ENCODE measurements at places on chromosomes 5 and 9.

- no peak for DNase-seq
Observed at GRCh38 chr9:132945186-132946130, 1.0 kb upstream of the TSC1 start.

- DNase-seq, result no peak
Observed at GRCh38 chr9:76996700-76997099, 22.8 kb upstream of the FOXB2 start.

GRCh38 chr9:123562844-123563346, 206.9 kb downstream of the CRB2 start:
- DNase-seq, result peak; percentile 26

DNA sequence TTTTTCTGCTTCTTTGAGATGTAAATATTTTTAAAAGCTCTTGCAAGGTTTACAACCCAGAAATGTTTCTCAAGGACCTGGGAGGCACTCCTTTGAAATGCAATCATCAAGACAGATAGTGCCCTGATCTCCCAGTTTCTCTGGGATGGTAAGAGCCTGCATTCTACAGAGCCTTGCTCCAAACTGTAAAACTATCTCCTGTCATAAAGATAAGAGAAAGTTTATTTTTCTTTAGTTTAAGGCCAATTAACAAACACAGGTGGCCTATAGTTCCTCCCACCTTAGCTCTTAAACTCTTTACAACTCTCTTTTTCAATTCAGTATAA, 1231.1 kb upstream of the NUDT12 start:
- no peak for DNase-seq

- DNase-seq, result no peak
Observed at GRCh38 chr9:72696511-72696910, 175.1 kb downstream of the TMC1 start.

- DNase-seq, result no peak
Observed at GRCh38 chr5:16540421-16540820, 74.8 kb upstream of the ZNF622 start.

- DNase-seq, result no peak
Observed at GRCh38 chr5:126443374-126443851, 20.2 kb downstream of the GRAMD2B start.

DNA sequence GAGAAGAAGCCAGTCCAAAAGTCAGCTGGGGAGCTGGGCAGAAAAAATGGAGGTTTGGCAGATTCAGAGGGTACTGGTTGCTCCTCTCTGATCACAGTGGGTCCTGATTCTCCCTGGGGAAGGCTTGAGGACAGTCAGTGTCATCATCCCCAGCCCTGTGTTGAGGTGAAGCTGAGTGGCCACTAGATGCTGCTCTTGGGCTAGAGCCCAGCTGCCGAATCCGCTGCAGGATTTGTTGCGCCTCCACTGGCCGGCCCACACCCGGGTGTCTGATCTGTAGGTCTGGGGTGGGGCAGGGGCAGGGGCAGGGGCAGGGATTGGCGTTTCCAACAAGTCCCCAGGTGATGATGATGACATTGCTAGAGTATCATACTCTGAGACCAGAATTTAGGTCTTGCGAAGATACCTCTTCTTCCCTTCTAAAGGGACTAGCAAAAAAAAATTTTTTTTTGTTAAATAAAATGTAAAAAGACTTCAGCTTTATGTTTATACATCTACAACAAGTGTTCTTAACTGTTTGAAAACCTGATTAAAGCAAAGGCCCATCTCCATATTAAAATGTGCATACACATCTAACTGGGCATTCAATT, 106.8 kb downstream of the PDE6A start:
- DNase-seq, result no peak

GRCh38 chr9:125444166-125444565, 182.5 kb downstream of the GAPVD1 start:
- no peak for DNase-seq

GRCh38 chr5:6090079-6090654, 288.2 kb downstream of the MED10 start:
- no peak for DNase-seq

DNA sequence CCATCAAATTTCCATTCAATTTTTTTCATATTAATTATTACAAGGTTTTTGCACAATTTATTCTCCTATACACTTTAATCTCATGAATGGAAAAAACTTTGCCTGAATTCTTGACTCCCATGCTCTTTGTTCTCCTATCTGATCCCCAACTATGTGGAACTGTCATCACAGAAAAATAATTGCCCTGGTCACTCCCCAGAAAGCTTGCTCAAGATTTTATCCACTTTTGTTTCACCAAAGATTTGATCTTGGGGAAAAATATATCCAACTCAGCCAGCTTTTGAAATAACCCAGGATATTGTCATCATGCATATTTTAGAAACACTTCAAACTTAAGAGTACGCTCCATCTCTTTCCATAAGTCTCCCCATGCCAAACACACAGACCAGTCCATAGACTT, 77.7 kb upstream of the PPP2R2B start:
- DNase-seq, result no peak

GRCh38 chr5:126020770-126021169, 402.4 kb upstream of the GRAMD2B start:
- no peak for DNase-seq

DNA sequence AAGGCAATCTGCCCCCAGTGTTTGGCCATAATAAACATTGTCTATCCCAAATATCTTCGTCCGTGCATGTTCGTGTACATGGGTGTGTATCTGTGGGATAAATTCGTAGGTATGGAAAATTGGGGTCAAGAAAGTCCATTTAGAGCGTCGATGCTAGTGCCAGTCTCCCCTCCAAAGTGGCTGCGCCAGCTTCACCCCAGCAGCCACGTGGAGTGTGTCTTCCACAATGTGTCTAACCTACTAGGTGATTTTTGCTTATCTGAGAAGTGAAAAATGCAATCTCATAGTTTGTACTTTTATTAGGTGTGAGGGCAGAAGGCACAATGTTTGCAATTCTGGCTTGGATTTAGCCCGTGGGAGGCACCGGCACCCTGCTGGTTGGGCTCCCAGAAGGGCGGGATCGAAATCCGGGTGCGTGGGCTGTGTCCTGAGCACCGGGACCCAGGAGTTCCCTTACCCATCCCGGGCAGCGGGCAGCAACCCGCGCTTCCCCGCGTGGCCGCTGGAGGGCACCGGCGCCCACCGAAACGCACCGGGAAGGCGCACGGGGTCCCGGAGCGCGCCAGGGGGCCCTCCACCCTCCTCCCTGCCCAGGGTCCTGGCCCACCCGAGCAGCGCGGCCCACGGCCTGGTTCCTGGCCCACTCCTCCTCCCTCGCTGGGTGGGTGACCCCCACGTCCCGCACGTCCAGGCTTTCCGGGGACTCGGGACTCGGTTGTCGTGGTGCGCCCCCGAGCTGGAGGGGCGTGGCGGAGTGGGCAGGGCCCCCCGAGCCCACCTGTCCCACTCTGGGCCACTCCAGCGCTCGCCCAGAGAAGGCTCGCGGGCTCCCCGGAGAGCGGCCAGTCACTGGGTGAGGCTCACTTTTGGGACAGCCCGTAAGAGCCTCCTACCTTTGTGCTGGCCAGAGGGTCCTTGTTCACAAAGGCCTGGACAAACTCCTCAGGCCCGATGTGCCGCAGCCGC, 55.4 kb upstream of the RNF130 start:
- DNase-seq, result no peak

DNA sequence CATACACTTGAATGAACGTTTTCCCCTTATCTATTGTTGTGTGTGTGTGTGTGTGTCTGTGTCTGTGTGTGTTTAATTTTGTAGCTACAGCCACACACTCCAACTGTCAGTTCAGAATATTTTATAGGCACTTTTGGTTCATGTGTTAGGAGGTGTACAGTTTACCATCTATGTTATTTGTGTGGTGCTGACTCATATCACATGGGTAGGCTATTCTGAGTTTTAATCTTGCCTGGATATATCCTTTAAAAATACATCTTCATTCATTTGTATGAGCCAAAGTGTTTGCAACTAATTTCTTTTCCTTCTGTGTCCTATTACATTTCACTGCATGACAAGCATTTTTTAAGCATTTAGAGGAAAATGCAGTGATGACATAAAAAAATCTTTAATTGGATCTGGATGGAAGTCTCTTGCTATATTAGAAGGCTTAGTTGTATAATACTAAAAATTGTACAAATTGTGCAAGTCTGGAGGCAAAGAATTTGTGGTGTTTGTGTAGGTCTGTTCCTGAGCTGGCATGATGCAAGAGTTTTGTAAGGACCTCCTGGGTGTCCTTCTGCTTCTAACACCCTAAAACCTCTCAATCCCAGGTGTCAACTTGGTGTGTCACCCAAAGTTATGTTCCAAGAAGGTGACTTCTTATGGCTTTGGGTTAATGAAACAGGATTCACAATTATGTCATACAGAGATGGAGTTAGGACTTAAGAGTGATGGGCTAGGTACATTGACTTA, 52.4 kb upstream of the HMHB1 start:
- DNase-seq, result no peak

DNA sequence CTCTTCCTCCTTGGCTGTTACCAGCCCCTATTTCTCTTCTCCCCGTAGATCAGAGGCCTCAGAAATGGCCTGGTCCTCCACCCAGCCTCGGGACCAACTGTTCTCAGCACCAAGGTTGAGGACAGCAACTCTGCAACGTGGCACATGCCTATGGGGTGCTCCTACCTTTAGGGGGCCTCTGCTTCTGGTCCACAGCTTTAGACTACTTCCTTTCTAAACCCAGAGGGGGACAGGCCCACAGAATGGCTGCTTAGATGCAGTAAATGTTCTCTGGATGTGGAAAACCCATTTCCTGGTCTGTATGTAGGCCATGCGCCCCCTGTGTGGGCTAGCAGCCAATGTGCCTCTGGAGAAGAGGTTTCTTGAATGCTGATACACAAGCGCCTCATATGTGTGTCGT, 68.4 kb downstream of the NRG2 start:
- DNase-seq, result no peak

GRCh38 chr9:13665418-13666066, 386.1 kb upstream of the MPDZ start:
- DNase-seq, result no peak

GRCh38 chr5:112203229-112203628, 215.8 kb downstream of the EPB41L4A start:
- DNase-seq, result no peak

GRCh38 chr9:15642369-15642962, 89.6 kb downstream of the CCDC171 start:
- DNase-seq, result no peak

Data from bone marrow (tissue), 2 donors.